SK-MEL-5 (cell line): ENCODE measurements at places on chromosomes 1 and 21. TPM values are rescaled to one million over a fixed set of nuclear protein-coding genes. Genes with fewer than 3 reads are reported as not detected.
A peak's percentile ranks its signal among the peaks of the same experiment; 100 is the strongest.

DNA sequence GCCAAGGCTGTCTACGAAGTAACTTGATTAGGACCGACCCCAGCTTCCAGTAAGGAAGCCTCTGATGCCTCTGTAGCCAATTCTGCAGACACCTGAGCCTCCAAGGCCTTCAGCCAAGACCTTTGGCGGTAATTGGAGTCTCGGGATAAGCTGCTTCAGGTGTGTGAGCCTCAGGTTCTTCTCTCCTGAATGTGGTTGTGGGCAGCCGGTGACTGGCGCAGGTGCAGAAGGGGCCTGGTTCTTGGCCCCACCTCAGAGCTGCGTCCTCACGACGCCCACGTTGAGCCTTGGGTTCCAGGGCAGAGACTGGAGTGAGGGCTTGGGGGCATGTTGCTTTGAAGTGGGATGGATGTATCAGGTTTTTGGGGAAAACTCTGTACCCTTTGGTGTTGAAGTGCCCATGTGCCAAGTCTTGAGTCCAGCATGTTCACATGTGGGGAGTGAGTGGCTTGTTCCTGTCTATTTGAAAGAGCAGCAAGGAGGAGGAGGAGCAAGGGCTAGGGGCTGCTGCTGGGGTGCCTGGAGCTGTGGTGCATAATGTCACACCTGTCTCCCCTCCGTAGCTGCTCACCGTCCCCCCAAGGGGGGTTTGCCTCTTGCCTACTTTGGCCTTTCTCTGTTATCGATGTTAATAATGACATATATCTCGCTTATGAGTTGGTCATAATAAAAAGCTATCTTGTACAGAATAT lies 1.4 kb downstream of the PSEN2 start:
- no peak for DNase-seq

DNA sequence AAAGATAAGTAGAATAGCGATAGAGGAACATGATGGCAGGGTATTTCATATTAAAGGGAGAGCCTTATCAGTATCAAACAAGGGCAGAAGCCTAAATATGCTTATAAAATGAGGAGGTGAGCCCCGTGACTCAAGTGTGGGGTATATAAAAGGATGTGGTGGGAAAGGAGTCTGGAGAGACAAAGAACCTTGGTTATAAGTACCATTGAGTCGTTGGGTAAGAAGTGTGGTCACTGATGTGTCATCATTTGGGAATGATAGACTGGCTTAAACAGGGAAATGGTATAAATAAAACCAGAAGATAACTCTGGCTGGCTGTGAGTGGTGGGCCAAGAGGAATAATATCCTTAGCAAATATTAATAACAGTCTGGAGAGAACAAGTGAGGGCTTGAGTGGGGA lies 10.9 kb upstream of the CD5L start:
- peak; percentile 17 for DNase-seq

GRCh38 chr21:38165466-38166172 lies 91.2 kb upstream of the KCNJ15 start:
- DNase-seq = no peak

The PSMB4 gene
- total RNA-seq = 940 and 1,049 TPM in 2 replicates
